HAP-1 (cell line): ENCODE measurements at places on chromosomes 1 and 21.

DNA sequence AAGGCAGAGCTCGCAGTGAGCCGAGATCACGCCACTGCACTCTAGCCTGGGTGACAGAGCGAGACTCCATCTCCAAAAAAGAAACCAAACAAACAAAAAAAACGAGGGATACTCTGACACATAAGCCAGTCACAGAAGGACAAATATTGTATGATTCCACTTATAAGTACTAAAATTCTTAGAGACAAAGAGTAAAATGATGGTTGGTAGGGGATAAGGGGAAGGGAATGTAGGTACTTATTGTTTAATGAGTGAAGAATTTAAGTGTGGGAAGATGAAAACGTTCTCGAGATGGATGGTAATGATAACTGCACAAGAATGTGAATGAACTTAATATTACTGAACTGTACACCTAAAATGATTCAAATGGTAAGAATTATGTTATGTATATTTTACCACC, 66.7 kb upstream of the GUCA2A start:
- no peak for DNase-seq

- DNase-seq: no peak
Measured at GRCh38 chr1:232508130-232508701, 121.7 kb downstream of the SIPA1L2 start.

GRCh38 chr1:163870666-163871065, 548.9 kb downstream of the NUF2 start:
- no peak for DNase-seq

GRCh38 chr1:185936641-185937040, 202.4 kb downstream of the HMCN1 start:
- no peak for DNase-seq

DNA sequence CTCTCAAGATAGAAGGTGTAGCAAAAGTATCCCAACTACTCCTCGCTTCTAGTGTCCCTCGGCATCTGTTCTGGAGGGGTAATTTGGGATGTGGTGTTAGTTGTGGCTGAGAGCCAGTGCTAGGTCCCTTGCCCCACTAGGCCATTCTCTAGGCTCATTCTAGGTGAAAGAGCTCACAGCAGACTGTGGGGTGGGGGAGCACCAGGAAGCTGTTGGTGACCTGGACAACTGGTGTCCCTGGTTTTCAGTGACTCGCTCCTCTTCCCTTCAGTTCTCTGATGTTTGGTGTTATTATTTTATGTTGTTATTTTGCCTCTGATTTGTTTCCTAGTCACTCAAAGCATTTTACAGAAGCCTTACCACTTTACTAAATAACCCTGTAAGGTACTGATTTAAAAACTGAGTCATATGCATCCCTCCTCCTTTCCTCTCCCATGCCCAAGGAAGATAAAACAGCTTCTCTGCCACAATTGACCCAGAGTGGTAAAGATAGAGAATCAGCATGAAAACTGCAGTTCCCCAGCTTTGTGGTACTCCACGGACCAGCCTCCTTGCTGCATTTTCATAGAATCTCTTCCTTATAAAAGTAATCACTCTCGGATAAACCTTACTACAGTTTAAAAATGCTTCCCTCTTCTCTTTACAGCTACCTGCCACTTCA, 14.1 kb downstream of the DYRK3 start:
- DNase-seq: no peak

GRCh38 chr1:53340660-53341520, 13.0 kb upstream of the LRP8 start:
- no peak for DNase-seq

DNA sequence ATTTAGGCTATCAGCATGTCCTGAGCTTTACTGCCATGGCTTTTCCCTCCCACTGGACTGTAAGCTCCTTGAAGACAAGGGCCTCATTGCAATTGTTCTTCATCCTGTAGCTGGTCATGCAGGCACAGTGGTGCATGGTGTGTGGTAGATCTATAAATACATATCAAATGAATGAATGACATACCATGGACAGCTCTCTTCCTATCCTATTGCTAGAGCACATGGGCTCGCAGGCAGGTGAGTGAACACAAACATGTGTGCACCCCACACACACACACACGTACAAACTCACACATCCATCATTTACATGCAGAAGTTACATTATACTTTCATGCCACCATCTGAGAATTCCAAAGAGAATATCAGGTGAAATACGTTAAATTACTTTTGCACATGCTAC, 172.9 kb upstream of the RUNX1 start:
- DNase-seq: no peak

- DNase-seq: no peak
Measured at GRCh38 chr21:39238275-39238674, 55.0 kb upstream of the PSMG1 start.

- DNase-seq: no peak
Measured at GRCh38 chr1:34520111-34520510, 234.7 kb upstream of the GJB5 start.

DNA sequence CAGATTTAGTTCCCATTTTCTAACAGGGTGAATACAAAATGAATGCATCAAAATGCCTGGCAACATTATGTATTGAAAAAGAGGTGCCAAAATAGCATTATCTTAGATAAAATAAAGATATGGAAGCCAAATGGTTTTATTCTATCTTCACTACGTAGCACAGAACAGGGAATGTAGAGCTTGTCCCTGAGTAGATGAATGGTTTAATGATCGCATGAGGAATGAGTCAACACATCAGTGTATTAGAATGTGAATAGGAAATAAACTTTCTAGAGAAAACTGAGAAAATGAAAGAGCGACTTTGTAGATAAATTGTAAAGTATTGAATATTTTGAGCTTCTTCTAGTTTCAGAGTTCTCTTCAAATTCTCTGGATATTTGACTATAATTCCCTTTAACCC, 74.3 kb downstream of the BRINP3 start:
- DNase-seq: no peak

- DNase-seq: no peak
Measured at GRCh38 chr1:8330271-8331125, 12.6 kb downstream of the SLC45A1 start.

DNA sequence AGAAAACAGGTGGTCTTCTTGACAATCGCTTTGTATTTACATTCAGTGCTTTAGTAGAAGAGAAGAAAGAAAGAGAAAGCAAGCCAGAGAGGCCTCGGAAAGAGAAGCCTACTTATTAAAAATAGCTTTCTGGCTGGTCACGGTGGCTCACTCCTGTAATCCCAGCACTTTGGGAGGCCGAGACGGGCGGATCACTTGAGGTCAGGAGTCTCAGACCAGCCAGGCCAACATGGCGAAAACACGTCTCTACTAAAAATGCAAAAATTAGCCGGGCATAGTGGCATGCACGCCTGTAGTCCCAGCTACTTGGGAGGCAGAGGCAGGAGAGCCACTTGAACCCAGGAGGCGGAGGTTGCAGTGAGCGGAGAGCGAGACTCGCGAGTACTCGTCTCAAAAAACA, 1.8 kb upstream of the SLC19A2 start:
- no peak for DNase-seq

DNA sequence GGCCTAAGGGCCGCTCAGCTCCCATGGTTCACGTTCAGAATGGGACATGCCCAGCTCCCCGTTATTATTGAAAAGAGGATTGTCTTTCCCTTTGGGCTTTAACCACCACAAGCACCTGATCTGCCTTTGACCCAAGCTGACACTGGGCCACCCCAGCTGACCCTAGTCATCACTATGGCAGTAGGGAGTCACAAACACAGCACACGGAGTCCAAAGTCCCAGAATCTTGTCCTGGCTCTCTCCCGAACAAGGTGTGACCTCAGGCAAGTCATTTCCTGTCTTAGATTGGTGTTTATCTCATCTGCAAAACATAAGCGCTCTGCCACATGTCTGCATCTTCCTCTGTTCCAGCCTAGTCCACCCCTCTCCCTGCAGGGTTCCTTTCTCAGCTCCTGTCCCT, 31.5 kb downstream of the IGFN1 start:
- no peak for DNase-seq

DNA sequence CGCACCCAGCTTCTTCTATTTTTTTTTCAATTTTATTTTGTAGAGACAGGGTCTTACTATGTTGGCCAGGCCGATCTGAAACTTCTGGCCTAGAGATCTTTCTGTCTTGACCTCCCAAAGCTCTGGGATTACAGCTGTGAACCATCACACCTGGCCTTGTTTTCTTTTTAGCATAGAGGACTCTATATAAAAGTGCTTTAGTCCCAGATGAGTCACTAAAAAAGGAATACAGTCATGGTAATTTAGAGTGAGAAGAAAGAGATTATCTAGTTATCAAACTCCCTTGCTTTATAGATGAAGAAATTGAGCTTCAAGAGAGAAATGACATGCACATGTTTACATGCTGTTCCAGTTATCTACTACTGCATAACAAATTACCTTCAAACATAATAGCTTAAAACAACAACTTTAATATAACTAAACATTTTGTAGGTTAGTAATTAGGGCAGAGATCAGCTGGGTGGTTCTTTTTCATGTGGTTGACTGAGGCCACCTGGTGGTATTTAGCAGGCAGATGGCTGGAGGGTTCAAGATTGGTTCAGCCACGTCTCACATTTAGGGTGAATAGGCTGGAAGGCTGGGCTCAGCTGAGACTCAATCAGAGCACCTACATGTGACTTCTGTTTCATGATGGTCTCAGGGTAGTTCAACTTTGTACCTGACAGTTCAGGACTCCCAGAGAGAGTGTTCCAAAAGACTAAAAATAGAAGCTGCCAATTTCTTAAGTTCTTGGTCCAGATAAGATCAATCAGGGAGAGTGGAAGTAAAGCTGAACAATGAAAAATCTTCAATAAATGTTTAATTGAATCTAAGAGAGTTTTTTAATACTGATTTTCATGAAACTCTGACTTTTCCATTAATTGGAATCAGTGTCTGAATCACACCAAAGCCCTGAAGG, 16.9 kb upstream of the MTF2 start:
- no peak for DNase-seq

DNA sequence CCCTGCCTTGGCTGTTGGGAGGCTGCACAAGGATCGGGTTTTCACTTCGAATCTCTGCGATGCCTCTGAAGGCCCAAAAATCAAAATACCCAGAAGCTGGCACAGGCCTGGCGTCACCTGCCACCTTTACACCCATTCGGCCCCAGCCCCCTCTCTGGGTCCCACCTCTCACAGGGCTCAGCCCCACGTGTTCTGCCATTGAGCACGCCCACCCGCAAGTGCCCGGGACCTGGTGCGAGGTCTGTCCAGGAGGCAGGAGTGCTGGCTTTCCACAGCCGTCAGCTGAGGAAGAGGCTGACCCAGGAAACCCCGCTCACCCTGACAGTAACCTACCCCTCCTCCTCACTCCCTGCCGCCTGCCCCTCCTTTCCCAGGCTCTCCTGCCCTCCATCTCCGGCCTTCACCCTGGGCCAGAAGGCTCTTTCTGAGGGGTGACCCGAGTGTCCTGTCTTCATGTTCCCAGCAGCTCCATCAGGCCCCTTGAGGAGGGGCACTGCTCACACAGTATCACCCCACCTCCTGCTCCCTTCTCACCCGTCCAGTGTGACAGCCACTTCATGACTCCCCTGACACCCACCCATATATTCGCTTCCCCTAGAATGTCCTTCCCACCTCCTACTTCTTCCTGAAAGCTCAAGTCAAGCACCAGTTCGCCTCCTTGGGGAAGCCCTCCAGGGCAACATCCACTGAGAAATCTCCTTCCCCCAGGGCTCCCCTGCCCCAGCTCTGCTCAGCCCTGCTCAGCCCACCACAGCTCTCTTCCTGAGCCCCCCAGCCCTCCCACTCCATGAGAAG, 13.5 kb downstream of the RCC2 start:
- DNase-seq: no peak

DNA sequence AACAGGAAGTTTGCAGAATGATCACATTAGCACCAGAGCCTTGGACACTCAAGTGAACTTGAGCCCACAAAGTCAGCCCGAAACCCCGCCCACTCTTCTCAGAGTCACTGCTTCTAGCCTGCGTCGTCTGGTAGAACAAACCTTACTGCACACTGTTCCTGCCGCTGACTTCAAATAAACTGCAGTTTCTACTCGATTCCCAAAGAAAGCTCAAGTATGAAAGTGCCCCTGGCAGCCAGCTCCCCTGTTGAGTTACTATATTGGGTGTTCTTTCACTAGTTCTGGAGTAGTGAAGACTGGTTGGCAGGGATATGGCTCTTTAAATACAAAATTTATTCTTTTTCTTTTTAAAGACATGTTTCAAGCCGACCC, 164.7 kb downstream of the GALNT2 start:
- no peak for DNase-seq

- DNase-seq: no peak
Measured at GRCh38 chr1:24925082-24925779, 4.8 kb downstream of the RUNX3 start.

GRCh38 chr1:93753791-93754763, 72.4 kb upstream of the BCAR3 start:
- DNase-seq: no peak

- DNase-seq: no peak
Measured at GRCh38 chr1:3355894-3356826, 98.3 kb upstream of the ARHGEF16 start.

DNA sequence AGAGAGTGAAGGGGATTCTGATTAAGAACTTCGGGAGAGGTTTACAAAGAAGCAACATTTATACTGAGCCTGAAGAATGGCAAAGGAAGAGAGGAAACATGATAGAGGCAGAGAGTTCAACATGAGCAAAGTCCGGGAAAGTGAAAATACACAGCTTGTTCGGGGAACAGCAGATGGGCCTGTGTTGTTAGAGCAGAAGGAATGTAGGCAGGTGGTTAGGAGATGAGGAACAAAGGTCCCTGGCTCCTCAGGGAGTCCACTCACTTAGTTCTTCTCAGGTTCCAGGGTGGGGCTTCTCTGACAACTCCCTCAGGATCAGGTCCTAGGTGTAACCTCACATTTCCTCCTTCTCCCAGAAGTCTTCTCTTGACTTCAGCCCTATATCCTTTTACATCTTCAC, 5.1 kb upstream of the ZNF326 start:
- DNase-seq: no peak

- peak; percentile 77 for DNase-seq
Measured at GRCh38 chr1:33338440-33339211, 17.7 kb upstream of the A3GALT2 start.

- peak; percentile 60 for DNase-seq
Measured at GRCh38 chr1:205255941-205256780, 28.4 kb downstream of the TMCC2 start.

DNA sequence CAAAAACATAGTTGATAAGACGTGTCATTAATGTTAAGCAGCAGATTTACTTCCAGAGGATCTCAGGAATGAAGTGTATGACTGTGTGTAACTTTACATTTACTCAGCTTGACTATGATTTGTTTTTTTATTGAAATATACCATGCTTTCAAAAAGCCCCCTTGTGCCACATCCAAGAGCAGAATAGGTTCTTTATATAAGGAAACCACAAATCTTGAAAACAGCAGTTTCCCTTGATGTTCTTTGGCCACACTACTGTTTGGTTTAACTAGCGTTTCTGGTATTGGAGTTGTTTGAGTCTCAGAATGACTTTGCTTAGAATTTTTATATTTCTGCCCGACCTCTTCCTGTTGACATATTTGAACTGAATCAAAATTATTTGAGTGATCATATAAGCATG, 25.0 kb downstream of the LRRC8C start:
- no peak for DNase-seq

- no peak for DNase-seq
Measured at GRCh38 chr1:223759273-223759672, 46.9 kb downstream of the CAPN2 start.

DNA sequence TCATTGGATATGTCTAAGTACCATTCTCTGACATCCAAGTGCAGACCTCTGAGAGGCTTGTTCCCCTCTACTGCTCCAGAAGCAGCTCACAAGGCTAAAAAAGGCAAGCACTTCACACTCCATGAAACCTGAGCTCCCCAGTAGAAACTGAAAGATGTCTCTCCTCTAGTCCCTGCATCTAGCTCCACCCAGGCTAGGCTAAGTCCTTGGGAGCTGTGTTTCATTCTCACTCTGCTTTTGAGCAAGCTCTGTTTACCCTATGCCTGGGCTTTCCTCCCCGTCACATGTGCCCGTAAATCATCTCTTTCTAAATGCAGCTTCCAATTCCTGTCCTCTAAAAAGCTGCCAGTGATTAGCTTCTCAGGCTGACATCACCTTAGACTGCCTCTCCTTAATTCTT, 39.0 kb downstream of the LRRC71 start:
- no peak for DNase-seq
